ENCODE measurements at places on chromosomes 11 and 22.
A peak's percentile ranks its signal among the peaks of the same experiment; 100 is the strongest.

GRCh38 chr11:59659981-59660380, 8.9 kb downstream of the PATL1 start:
- DNase-seq, result no peak

GRCh38 chr22:20025401-20026203, 4.7 kb downstream of the TANGO2 start:
- no peak for DNase-seq

GRCh38 chr22:38824585-38824984, 19.2 kb downstream of the NPTXR start:
- peak; percentile 84 for DNase-seq

DNA sequence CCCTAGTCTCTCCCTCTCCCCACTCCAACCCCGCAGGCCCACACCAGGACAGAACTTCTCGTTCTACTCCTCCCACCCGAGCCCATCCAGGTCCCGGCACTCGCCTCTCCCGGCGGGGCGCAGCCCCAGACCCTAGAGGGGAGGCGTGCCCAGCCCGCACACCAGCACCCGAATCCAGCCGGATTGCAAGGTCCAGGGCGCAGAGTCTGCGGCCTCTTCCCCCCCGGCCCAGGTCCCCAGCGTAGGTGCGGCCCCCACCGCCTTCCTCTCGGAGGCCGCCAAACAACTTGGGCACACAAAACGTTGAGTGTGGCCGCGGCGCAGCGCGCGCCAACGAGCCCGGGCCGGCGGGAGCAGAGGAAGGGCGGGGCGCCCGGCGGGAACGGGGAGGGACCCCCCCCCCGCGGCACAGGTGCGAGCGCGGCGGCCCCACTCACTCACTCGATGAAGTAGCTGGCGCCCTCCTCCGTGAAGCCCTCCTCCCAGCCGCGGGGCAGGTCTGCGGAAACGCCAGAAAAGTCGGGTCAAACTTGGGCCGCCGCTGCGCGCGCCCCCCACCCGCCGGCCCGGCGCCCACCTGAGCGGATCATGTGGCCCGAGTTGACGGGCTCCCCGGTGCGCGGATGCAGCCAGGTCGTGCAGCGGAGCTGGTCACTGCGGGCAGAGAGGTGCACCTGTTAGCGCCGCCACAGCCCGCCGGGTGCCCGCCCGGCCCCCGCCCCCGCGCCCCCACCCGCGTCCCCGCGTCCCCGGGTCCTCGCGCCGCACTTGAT, 480 bp downstream of the PLEKHA7 start:
- DNase-seq, result no peak

DNA sequence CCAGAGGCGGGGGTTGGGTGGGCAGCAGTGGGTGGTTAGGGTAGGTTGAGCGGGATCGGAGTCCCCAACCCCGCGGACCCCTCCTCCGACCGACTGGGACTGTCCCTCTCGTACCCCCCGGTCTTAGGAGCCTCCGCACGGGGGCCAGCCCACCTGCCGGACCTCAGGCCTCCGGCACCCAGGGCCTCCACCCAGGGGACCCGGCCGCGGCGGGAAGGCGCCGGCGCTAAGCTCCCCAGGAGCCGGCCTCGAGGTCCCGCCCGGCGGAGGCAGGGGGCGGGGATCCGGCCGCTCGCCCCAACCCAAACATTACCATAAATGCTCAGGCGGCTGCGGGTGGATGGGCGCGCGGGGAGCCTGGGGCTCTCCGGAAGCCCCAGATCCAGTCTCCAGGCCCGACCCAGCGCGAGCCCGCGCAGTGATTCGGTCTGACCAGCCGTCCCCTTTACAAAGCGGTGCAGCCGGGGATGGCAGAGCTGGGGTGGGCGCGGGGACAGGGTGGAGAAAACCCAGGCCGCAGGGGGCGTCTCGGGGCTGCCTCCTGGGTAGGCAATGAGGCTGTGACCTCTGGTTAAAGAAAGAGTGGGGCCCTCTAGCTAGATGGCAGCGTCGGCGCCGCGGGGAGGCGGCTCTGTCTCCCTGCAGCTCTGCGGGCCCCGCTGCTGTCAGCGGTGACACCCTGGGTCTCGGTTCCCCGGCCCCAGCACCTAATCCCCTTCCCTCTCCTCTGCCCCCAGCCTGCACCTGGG, 4.0 kb upstream of the MCAM start:
- peak; percentile 30 for DNase-seq

DNA sequence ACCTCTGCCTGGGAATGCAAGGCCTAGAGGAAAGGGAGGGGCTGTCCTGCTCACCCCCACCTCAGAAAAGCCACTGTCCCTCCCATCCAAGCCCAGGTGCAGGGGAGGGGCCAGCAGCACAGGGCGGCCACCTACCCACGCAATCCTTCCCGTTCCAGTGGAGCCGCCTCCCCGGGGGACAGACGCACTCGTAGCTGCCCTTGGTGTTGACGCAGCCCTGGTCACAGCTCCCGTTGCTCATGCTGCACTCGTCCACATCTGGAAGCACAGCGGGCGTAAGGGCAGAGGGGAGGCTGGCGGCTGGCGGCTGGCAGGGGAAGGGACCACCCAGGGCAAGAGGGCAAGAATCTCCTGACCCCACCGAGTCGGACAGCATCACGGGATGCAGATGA, 40.3 kb upstream of the TTLL12 start:
- no peak for DNase-seq

DNA sequence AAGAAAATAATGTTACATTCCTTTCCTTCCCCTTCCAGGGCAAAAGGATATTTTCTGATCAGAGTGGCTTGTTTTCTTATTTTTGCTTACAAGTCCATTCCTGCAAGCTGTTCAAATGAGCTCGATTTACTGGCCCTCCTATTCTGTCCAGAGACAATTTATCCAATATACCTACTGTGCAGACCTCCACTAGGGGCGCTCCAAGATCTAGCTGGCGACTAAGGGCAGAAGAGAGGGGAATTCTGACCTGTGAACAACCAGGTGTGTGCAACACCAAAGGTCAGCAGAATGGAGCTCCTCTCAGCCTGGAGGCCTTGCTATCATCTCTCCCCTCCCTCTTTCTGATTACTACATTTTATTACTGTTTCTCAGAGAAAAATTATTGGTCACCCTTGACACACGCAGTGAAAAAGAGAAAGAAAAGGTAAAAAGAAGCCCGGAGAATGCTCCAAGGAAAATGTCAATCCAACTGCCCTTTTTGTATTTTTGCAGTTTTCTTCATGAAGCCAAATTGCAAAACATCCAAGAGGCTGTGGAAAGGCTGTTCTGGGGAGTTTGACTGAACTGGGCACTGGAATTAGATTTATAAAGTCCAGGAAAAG, 3.2 kb downstream of the SEZ6L start:
- DNase-seq, result peak; percentile 56

DNA sequence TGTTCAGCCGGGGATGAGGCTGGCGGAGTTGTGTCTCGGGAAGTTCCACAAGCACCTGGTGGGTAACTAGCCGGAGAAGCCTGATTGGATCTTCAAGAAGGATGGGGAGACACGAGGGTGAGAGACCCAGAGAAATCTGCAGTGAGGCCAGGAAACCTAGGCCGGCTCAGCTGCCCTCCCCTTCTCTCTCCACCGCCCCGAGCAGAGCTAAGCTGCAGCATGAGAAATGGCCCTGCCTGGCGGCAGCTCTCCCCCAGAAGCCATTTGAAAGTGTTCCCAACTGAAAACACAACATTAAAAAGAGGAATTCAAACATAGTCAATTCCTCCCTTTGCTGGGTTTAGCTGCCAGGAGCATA, 77.8 kb upstream of the SHISAL1 start:
- no peak for DNase-seq

- no peak for DNase-seq
Observed at GRCh38 chr11:3121931-3122774, 43.0 kb downstream of the OSBPL5 start.

DNA sequence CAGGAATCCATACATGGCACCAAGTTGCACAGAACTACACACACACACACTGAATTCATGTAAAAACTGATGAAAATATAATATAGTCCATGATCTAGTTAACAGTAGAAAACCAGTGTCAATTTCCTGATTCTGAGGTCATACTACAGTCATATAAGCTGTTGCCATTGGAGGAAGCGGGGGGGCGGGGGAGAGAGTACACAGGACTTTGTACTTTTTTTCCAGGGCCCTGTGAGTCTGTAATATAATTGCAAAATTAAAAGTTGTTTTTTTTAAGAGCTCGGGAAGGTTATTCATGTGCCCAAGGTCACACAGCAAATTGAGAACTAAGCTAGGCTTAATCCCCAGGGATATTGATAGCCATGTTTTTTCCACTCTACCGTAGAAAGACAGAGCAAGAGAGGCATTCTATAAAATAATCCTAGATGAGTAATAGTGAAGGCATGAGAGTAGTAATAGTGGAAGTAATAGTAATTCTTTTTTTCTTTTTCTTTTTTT, 312.3 kb downstream of the MN1 start:
- no peak for DNase-seq

DNA sequence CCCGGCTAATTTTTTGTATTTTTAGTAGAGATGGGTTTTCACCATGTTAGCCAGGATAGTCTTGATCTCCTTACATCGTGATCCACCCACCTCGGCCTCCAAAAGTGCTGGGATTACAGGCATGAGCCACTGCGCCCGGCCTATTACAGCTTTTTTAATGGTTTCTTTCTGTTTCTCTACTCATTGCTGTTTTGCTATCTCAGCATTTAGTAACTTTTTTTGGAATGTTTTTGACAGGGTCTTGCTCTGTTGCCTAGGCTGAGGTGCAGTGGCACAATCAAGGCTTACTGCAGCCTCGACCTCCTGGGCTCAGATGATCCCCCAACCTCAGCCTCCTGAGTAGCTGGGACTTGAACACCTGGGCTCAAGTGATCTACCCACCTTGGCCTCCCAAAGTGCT, 4.7 kb upstream of the CRKL start:
- DNase-seq, result no peak

DNA sequence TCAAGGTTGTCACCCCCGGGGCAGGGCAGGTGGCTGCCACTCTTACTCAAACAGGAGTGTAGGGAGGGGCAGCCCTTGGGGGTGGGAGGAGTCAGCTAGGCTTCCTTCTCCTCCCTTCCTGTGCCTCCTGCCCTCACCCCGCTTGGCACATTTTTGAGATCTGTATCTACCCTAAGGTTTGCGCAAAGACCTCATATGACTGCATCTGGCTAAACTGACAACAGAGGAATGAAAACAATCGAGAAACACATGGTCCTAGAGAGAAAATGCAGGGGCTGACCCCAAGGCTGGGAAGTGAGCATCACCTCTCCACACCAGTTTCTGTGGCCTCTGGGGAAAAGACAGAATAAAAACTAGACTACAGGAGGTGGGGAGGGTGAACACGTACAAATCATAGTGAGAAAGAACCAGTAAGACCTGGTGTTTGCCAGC, 28.1 kb downstream of the IGSF9B start:
- no peak for DNase-seq

Data from Kasumi-1 (cell line).